KBM-7 (cell line): ENCODE measurements at places on chromosomes 5 and 9.

GRCh38 chr5:80554646-80555045 is 15.4 kb downstream of the ANKRD34B start:
- no peak for DNase-seq

DNA sequence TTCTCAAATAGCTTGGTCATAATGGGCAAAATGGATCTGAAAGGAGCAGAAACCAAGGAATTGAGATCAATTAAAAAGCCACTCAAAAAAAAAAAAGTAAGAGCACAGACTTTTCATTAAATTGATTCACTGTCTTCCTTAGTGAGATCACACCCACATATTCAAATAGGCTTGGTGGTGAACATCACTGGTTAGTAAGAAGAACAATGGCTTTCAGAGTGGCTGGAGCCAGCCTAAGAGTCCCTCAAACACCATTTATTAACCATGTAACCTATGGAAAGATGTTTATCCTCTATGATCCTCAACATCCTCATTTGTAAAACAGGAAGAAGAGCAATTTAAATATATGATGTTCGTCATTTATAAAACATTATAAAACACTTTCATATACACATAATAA is 12.4 kb downstream of the CCDC112 start:
- no peak for DNase-seq

- no peak for DNase-seq
Observed at GRCh38 chr5:90853750-90854149, 295.2 kb downstream of the ADGRV1 start.

DNA sequence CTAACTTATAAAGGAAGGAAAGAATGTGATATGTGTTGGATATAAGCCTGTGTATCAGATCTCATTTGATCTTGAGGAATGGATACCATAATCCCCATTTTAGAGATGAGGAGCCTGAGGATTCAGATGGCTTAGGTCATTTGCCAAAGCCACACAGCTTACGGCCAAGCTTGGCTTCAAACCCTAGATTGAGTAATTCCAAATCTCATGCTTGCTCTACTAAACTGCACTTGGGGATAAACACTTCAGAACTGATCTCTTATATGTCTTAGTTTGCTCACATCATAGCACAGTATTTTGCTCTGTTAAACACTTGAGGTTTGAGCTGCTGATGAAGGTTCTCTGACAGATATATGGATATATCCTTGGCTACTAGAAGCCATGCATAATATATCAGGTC is 504.4 kb downstream of the NTRK2 start:
- no peak for DNase-seq

DNA sequence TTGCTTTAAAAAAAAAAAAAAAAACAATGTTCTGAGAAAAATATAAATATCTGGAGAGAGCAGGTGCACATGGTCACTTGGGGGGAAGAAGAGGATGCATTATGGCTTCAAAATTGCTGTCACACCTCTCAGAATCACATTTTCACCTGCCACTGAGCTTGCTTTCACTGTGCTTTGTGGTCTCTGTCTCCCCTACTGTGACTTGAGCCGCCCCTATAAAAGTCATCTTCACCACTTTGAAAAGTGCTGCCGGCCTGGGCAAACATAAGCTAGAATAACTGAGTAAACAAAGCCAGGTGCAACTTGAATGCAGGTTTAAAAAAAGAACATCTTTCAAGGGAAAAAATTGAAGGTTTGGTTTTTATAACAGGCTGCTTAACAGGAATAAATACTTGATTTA is 368.1 kb upstream of the GRIA1 start:
- no peak for DNase-seq
